ENCODE measurements at places on chromosomes 11 and 22. TPM values are rescaled to one million over a fixed set of nuclear protein-coding genes. Genes with fewer than 3 reads are reported as not detected.

The SHISAL1 gene
- 0.09 TPM for total RNA-seq

The CTTN gene
- 136 TPM for total RNA-seq

The OR52I2 gene
- total RNA-seq: not detected

The POU2AF2 gene
- total RNA-seq: not detected

The TMEM184B gene
- 9.1 TPM for total RNA-seq

The CARNS1 gene
- 0.08 TPM for total RNA-seq

The CARD10 gene
- total RNA-seq: 8.9 TPM

The ART5 gene
- total RNA-seq: 0.93 TPM

The OR4A16 gene
- total RNA-seq: not detected

The CBLIF gene
- not detected for total RNA-seq

The ATG13 gene
- 44.6 TPM for total RNA-seq

The SYT12 gene
- total RNA-seq: 1.8 TPM

The FAM181B gene
- total RNA-seq: not detected

The NNMT gene
- 2,438 TPM for total RNA-seq

The POU2AF3 gene
- 0.17 TPM for total RNA-seq

The ADM gene
- 32.6 TPM for total RNA-seq

The HORMAD2 gene
- 2.8 TPM for total RNA-seq

The RFPL3 gene
- total RNA-seq: not detected

The FIBIN gene
- total RNA-seq: 2.3 TPM

The OR4C5 gene
- total RNA-seq: not detected

The MAJIN gene
- not detected for total RNA-seq

The CBX6 gene
- total RNA-seq: 10.8 TPM

The OR52N4 gene
- total RNA-seq: not detected

The MMP8 gene
- 0.17 TPM for total RNA-seq

The TSKU gene
- total RNA-seq: 33.7 TPM

The OR10D3 gene
- not detected for total RNA-seq

The OR4X2 gene
- not detected for total RNA-seq

The MMP1 gene
- not detected for total RNA-seq

The LRRC32 gene
- 5.4 TPM for total RNA-seq

The MMP3 gene
- total RNA-seq: not detected

The SEC14L6 gene
- 0.70 TPM for total RNA-seq

Measured in liver (tissue), 10 donors.